ENCODE measurements at places on chromosomes 6 and 20.

- DNase-seq, result no peak
These were observed 7.3 kb downstream of the PSORS1C2 start for GRCh38 chr6:31131595-31131994.

DNA sequence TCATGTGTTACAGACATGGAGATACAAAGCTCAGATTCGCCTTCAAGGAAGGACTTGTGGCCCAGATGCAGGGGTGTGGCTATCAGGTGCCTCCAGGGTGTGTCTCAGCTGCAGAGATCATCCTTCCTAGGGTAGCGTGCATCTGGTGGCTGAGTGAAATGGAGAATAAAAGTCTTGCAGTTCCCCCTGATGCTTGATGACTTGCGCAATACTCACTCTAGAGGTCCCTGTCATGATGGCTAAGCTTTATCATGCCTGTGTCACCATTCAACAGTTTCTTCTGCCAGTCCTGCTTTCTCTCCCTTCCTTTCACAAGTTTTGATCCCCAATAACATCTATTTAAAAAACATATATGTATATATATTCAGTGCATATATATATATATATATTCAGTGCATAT lies 228.1 kb downstream of the PAX1 start:
- no peak for DNase-seq

GRCh38 chr6:50288241-50288640 lies 238.5 kb upstream of the DEFB112 start:
- no peak for DNase-seq

GRCh38 chr6:144543006-144543871 lies 258.1 kb downstream of the UTRN start:
- no peak for DNase-seq

GRCh38 chr6:135791441-135791840 lies 60.1 kb upstream of the PDE7B start:
- DNase-seq, result no peak
